Nucleus accumbens (tissue), 56 donors: ENCODE measurements at places on chromosomes 13 and 19.

DNA sequence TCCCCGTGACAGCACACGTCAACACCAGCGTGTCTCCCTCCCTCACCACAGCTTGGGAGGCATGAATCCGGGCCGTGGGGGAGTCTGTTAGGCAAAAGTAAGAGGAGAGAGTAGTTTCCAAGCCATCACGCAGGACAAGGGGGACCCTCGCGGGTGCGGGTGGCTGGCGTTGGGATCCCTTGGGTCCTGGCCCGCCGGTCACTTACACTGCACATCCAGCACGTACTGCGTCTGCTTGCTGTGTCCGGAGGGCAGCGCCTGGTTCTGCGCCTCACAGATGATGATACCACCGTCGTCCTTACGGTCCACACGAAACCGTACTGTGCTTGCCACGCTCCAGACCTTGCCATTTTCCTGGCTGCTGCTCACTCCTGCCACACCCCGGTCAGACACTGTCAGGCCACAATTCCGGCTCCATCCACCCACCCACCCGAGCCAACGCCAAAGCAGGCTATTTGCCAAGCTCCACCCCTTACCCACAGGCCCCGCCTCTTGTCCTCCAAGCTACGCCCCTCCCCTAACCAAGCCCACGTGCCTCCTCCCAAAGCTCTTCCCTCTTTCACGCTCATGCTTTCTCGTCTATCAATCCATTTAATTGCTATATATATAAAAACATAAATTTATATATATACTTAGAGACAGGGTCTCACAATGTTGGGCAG lies 6.6 kb upstream of the ZNF428 start:
- DNase-seq = no peak

DNA sequence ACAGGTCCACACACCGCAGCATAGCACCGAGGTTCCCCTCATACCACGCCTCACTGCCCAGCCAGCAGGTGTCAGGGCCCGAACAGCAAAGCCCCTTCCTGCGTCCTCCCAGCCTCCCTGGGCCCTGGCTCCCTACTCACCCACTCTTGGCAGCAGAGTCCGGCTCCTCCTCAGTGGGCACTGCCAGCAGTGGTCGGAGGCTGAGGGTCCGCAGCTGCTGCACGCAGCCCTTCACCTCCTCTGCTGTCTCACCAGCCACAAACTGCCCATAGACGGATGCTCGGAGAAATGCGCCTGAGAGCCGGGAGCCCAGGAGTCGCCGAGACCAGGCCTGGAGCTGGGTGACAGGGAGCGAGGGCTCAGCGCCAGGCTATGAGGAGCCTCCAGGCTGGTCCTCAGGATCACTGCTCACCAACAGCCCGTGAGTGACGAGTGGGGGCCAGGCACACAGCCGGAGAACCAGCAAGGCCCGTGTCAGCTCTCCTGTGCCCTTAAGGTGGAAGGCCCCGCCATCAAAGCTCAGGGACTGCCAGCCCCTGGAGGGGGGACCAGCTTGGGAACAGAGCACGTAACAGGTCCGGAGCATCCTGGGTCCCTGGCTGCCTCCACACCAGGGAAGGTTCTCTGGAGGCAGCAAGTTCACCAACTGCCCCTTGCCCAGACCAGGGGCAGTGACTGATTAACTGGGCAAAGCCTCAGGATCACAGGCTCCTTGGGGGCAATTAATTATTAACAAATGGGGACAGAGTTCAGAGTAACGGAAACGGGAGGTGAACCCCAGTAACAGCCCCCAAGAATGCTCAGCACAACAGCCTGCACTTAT lies at the start of gene PRODH2:
TSS of gene PRODH2 (minus strand) at position 626 of the 823 bp plus-strand sequence. CDS start at position 586, 40 bp downstream.
- no peak for DNase-seq

DNA sequence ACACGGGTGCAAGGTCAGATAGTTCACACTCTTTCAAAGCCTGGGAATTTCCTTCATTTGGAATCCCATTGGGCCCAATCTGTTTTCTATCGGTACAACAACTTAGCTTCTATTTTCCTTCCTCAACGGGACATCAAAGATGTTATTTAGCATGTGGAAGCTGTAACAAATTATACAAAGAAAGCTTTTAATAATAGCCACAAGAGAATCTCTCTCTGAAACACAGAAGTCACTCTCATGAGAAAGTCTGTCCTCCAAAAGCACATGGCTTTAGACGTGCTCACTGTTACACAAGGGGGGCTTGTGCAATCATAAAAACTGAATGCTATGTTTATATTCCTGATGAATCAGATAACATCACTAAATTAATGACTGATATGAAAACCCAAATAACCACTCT lies 28.9 kb upstream of the CYSLTR2 start:
- no peak for DNase-seq

DNA sequence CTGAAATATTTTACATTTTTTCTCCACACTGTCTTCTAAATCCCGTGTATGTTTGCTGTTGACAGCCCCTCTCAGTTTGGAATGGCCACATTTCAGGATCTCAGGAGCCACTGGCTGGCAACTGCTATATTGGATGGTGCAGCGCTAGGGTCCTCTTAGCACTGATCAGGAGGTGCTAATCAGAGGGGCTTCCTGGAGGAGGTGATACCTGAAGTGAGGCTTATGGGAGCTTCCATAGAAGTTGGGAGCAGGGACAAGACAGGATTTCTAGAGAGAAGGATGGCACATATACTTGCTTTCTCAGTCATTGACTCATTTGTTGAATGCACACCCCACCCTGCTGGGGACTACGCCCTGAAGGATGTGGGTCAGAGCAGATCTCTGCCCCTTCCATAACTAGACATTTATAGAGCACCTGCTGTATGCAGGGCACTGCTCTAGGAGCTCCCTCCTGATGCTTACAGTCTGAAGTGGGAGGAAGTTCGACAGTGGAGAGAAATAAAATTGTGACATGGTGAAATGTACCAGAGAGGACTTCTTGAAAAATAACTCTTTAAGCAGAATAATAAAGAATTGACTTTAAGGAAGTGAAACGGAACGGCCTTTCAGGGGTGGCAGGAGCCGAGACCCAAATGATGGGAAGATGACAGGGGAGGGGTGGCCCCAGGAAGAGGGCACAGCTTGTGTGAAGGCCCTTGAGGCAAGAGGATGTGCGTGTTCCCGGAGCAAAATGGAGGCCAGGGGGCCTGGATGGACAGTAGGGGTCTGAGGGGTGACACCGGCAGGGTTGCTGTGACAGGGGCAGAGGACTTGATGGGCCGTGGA lies 13.1 kb downstream of the AP2A1 start:
- DNase-seq = no peak

- peak; percentile 30 for DNase-seq
These were observed 338 bp downstream of the RGCC start for GRCh38 chr13:41457589-41458186.

GRCh38 chr13:42883142-42883541 lies 101.8 kb downstream of the FAM216B start:
- no peak for DNase-seq

DNA sequence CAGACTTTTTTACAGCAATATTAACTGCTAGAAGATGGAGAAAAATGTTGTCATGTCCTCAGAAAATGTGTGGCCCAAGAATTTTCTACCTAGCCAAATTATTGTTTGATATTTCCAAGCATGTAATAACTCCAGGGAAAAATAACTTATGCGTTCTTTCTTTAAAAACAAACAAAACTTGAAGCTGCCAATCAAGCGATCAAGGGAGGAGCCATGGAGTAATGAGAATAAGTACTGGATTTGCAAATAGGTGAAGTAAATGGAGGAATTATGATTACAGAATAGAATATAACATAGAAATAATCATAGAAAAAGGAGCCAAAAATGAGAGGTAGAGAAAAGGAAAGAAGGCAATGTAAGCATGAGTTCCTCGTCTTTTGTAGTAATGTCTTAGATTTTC lies 225.3 kb downstream of the DLEU7 start:
- DNase-seq = no peak

DNA sequence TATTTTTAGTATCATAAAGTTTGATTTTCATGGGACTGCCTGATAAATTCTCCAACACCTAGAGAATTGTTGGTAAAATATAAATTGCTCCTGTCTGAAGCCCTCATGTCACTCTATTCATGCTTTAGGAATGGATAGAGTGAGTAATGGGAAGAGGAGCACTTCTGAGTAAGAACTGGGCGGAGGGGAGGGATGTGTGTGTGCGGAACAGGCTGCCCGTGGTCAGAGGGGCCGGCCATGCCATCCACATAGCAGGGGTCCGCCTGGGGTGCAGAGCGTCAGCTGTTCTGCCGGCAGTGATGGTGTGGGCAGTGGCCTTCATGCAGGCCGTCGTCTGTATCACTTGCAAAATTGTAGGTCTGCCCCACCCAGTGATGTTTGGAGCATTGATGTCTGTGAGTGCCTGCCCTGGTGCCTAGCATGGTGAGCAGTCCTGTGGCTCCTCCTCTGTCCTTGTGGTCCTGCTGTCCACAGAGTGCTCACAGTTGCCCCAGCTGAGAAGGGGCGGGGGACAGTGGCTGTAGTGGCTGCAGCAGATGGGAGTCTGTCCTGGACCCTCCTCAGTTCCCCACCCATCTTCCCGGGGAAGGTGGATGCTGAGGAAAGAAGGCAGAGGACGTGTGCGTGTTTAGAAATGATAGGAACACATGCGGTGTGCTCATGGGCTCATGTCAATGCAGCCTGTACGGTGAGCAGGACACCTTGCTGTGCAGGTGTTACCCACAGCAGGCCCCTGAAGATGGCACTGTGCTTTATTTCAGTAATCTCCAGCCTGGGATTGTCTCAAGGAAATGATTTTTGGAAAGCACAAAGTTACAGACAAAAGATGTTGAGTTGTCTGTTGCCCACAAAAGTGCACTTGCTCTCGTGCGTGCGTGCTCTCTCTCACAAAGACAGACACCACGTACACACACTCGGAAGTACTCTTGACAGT lies 49.4 kb upstream of the TEX29 start:
- DNase-seq = no peak

DNA sequence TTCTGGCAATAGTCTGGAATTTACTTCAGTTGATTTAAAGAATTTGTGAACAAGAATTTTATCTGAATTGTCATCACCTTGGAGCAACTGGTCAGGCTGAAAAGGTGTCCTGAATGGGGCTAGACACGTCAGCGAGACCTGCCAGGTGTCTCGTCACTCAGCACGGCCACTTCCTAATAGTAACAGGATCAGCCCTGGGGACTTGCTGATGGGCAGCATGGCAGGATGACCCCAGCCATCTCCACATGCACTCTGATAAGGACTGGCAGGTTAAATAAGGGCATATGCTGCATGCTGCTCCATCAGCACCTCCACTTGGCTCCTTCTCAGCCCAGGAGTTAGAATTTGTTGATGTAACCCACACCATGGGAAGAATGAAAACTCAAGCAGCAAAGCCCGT lies 224.2 kb downstream of the FOXO1 start:
- DNase-seq = no peak

- no peak for DNase-seq
These were observed 1378.0 kb upstream of the PCDH9 start for GRCh38 chr13:68608147-68608546.

- DNase-seq = no peak
These were observed 307.6 kb upstream of the NBEA start for GRCh38 chr13:34634448-34634847.

DNA sequence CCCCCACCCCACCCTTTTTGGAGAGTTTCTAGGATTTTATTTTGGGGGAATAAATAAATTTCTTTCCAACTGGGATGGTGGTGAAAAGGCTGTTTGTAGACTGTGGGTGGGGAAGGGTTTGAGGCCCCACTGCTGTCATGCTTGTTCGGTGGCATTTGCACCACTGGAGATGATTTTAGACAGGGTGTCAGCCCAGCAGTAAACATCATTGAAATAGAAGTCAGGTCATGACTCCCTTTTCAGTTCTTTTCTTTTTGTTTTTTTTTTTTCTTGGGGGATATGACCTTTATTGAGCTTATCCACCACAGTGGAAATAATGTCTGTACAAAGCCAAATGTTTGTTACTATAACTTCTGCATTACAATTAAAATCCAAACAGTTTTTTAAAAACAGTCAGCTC lies 14.1 kb downstream of the UBAC2 start:
- no peak for DNase-seq

DNA sequence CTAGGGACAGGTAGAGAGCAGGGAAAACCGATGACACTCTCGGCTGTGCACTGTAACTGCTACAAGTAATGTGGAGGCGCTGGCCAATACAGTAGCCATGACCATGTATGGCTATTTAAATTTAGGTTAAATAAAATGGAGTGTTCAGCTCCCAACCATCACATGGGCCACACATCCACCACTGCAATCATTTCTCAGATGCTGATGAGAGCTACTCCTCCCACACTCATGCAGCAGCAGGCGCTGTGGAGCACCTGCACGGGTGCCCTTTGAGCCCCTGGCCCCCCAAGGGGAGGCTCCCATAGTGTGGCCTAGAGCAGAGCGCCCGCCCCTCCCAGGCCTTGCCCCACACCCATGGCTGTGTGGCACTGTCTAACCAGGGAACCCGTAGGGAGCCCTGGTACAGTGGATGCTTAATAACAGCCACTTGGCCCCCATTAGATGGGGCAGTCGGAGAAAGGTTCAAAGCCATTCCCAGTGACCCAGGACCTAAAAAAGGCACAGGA lies 6.0 kb downstream of the ACP4 start:
- no peak for DNase-seq
